ENCODE measurements at places on chromosomes 16 and 17.

GRCh38 chr16:48687421-48688038 lies 77.5 kb upstream of the N4BP1 start:
- peak; percentile 71 for DNase-seq

GRCh38 chr17:45345554-45346215 lies 28.9 kb upstream of the MAP3K14 start:
- DNase-seq = no peak

DNA sequence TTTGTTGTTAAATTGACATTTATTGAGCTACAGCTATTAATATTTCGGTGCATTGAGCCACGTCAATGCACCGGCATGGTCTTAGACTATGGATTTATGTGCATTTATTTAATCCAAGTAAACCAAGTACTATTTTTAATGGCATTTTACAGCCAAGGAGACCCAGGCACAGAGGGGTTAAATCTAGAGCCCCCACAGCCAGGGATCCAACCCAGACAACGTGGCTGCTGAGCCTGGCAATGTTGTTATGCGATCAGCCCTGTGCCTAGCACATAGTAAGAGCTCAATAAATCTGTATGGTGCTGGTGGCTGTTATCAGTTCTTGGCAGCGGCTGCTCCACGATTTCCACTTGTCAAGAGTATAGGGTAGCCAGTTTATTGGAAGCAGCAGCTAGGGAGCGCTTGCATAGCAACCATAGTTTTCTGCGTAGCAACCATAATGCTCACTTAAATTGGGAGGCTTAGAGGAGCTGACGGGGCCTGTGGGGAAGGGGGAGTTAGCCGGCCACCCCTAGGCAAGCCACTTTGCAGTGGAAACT lies 541 bp upstream of the RBBP6 start:
- DNase-seq = no peak

DNA sequence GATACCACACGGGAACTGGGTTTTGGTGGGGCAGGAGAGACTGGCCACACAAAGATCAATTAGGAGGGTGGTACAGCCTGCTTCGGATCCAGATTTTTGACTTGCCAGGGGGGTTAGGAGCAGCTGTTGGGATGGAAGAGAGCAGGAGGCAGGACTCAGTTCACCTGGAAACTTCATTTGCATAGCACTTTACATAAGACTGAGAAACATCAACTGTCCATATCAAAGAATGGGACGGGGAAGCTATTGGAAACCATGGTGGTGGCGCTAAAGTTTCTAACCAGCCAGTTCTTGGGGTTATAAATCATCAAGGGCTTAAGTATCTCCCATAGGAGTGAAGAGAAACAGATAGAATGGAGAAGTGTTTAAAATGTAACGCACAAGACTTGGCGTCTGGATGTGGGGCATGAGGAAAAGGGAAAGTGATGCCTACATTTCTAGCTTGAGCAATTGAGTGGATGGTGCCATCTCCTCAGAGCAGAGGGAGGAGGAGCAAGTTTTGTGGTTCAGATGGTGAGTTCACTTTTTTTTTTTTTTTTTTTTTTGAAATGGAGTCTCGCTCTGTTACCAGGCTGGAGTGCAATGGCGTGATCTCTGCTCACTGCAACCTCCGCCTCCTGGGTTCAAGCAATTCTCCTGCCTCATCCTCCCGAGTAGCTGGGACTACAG lies 6.4 kb upstream of the SRCAP start:
- no peak for DNase-seq

DNA sequence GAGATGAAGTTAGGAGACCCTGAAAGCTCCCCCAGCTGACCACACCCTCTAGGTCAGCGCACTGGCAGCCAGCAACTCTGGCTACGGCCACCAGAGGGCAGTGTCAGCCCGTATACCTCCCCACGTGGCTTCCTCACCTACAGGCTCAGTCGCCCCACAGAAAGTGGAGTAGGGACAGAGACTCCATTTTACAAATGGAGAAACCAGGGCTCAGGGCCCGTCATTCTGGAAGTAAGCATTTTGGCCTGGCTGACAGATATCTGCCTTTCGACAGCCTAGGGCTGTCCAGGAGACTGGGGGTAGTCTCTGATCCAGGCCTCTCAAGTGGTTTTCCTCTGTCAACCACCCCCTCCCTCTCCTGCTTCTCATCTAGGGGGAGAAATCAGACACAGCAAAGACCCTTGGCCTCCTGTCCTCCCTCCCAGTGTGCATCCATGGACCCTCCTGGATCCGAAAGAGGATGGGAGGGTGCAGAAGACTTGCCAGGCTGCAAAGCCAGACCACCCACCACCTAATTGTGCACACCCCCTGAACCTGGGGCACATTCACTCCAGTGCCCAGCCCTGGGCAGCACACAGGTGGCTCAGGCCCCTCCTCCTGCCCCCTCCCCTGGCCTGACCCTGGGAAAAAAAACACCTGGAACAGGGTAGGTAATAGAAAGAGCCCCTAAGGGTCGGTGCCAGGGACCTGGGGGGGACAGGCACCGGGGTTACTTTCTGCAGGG lies 3.8 kb upstream of the HAP1 start:
- DNase-seq = peak; percentile 98

GRCh38 chr17:63542218-63542545 lies 8.1 kb upstream of the DCAF7 start:
- DNase-seq = no peak

GRCh38 chr16:72401084-72401361 lies 229.1 kb upstream of the PMFBP1 start:
- DNase-seq = no peak

DNA sequence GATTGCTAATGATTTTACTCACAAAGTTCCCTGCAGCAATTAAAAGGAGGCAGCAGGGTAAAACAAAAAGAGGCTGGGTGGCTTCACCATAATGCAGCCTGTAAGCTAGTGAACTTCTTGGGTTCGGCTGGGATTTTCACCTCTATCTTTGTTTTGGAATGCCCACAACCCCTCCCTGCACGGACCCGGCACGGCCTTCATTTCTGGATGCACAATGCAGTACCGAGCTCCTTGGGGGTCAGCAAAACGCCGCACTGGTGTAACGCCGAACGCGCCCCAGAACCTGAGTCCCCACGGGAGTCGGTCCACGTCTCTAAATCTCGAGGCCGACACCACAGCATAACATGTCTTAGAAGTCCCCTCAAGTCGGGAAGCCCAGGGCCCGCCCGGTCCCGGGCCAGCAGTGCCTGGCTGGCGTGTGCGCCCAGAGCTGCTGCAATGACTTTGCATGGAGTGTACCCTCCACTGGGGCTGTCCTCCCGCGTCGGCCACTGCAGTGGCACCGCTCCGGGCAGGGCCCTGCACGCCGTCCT lies 759 bp downstream of the UBE2O start:
- DNase-seq = no peak

GRCh38 chr17:58691701-58692238 lies at the start of gene TEX14:
Gene TEX14, minus strand, starts transcription at chr17:58692045. Its CDS starts 40,044 bp downstream, at chr17:58652001.
- no peak for DNase-seq

GRCh38 chr17:31329221-31329620 lies 7.8 kb upstream of the EVI2A start:
- DNase-seq = no peak

- no peak for DNase-seq
Observed at GRCh38 chr17:78476973-78477372, 98.5 kb downstream of the PGS1 start.

DNA sequence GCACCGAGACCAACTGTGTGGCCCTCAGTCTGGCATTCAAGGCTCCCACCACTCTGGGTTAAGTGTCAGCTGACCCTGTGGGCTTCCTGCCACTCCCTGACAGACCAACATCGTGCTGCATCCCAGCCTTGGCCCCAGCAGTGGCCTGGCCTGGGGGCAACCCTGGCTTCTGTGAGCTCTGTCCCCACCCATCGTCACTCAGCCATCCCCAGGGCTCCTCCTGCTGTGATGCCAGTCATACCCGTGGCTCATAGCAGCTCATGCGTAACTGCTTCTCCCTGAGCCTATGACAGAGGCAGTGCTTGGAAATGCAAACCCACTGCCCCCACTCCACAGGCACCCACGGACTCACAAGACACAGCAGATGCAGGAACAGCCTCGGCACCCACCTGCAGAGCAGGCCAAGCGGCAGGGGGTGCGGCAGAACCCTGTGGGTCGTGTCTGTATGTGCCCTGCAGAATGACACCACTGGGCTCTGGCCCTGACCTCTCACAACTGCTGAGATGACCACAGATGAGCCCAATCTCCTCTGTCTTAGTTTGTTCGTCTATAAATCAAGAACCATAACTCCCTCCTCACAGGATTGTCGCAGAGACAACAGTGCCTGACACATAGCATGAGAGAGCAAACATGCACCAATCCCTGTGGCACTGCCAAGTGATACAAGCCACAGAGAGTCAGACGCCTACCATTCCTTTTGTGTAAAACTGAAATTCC lies 26.6 kb downstream of the PIEZO1 start:
- DNase-seq = no peak

- DNase-seq = no peak
Observed at GRCh38 chr16:62738666-62739460, 702.6 kb upstream of the CDH8 start.

DNA sequence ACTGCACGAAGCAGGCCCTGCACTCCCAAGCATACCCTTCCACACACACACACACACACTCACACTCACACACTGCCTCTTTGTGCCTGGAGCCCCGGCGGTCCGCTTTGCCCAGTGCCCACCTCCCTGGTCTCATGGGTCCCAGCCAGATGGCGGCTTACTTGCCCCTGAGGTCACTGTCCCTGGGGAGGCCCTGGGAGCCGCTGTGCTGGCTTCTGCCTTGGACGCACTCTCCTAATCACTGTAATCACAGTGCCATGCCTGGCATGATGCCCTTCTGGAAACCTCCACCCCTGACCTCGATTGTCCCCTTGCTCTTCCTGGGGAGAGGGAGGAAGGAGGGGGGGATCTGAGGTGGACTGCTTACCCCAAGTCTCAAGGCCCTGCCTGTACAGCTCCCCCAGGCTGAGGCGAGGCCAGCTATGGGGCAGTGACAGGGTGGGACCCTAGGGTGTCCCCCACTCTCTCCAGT lies 36.0 kb downstream of the ARHGAP23 start:
- DNase-seq = no peak

- no peak for DNase-seq
Observed at GRCh38 chr17:69625474-69625873, 211.0 kb downstream of the MAP2K6 start.

- no peak for DNase-seq
Observed at GRCh38 chr17:55421179-55421934, at the start of gene MMD. Gene MMD, minus strand, starts transcription at chr17:55421835. Its CDS starts 140 bp downstream, at chr17:55421695.

DNA sequence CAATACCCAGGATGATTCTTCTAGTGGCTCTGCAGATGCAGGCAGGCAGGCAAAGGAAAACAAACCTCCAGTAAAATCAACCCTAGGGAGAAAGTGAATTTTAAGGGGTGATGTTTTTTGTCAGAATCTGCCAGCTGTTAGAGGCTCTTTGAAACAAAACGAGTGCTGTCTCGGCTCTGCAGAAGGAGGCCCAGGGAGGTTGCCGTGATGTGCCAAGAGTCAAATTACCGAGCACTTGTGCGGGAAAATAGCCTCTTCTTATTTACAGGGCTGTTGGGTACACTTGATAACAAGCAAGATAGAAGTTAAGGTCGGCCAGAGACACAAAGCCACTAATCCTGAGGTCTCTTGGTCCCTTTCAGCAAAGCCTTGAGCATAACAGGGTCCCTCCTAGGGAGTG lies 68.9 kb upstream of the EEF2KMT start:
- no peak for DNase-seq

GRCh38 chr17:63925615-63926014 lies 6.5 kb downstream of the CD79B start:
- DNase-seq = no peak

GRCh38 chr17:2703606-2704005 lies 8.0 kb downstream of the CLUH start:
- DNase-seq = no peak

DNA sequence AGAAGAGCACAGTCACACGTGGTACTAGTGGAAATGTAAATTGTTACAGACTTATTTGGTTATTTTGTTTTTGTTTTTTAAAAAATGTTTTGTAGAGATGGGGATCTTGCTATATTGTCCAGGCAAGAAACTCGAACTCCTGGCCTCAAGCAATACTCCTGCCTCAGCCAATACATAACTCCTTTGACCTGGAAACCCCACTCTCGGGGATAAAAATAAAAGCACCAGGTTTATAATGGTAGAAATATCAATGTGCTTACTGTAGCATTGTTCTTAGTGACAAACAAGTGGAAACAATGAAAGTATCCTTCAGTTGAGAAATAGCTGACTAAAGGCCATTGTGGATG lies 11.7 kb upstream of the ERN2 start:
- no peak for DNase-seq

DNA sequence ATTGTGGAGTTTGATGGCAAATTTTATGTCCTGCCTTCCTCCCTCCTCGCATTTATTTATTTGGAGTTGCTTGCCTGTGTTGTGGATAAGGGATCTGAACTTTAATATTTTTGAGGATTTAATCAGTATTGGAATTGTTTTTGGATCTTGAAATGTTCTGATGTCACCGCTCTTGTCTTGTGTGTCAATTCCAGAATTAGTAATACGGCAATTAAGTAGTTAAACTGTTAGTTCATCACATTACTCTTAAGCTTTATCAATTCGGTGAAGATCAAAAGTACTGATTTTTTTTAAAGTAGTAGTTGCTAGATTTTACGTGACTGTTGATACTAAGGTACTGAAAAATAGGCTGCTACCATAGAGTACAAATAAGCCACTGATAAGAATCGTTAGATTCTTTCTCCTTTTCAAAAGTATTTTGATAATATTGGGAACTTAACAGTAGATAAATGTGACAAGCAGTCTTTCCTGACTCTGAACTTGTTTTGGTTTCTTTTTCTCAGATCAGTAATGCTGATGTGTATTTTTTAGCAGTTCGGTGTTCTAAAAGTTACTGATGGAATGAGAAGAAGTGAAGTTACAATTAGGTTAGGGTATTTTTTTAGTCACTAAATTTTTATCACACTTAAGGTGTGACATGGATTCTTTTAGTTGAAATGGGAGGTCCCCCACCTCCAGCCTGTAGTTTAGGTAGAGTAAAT lies 2.0 kb downstream of the RBBP6 start:
- no peak for DNase-seq

GRCh38 chr17:48014595-48015111 lies 22.9 kb downstream of the COPZ2 start:
- DNase-seq = no peak

GRCh38 chr17:80822700-80823410 lies 168.8 kb upstream of the CHMP6 start:
- no peak for DNase-seq

GRCh38 chr17:38658741-38659345 lies 15.9 kb downstream of the EPOP start:
- no peak for DNase-seq

DNA sequence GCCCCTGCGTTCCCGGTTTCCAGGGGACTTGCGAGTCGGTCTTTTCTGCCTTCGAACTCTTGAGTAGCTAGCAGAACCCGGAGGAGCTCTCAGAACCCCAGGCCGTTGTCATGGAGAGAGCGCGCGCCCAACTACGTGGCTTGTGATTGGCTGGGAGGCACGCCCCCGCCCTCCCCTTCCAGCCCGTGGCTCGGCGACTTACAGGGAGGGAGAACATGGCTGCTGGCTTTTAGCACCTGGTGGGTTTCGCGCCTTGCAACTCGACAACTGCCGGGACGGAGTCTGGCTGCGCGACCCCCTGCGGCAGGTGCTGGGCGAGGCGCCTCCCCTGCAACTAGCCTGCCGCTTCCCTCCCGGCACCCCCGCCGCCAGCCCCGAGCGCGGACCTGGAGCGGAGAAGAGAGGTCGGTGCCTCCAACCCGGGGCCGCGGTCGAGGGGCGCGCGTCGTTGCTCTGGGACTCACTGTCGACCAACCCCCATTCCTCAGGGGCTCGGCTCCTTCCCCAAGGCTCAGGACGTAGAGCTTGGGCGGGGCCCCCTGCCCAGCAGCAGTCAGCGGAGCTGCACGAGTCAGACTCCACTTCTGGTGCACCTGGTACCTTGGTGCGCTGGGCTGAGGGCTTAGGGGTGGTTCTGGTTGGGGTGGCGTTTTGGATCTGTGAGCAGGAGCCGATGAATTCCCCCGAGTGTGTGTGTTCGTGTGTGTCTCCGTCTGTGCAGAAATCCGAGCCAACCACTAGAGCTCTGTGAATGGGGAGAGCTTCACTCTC lies 9.0 kb upstream of the ZFP90 start:
- peak; percentile 96 for DNase-seq
